ENCODE measurements at places on chromosomes 2 and 18. TPM values are rescaled to one million over a fixed set of nuclear protein-coding genes. Genes with fewer than 3 reads are reported as not detected.

ELOA2 gene
- not detected for total RNA-seq

KCNJ3 gene
- total RNA-seq, result not detected

SOX11 gene
- not detected for total RNA-seq

ARHGEF33 gene
- total RNA-seq, result not detected

GKN2 gene
- total RNA-seq, result 3.5 TPM

HOXD1 gene
- 0.10 TPM for total RNA-seq

LCT gene
- 0.03 TPM for total RNA-seq

PTPRM gene
- total RNA-seq, result 33.0 TPM

MFF gene
- total RNA-seq, result 108 TPM

DNER gene
- total RNA-seq, result 11.1 TPM

POTEC gene
- total RNA-seq, result not detected

CD28 gene
- total RNA-seq, result not detected

MAL gene
- total RNA-seq, result not detected

Data from A549 treated with GW870086 at 1 μM for 4 hours (cell line).